ENCODE measurements at places on chromosomes 6 and 20.

DNA sequence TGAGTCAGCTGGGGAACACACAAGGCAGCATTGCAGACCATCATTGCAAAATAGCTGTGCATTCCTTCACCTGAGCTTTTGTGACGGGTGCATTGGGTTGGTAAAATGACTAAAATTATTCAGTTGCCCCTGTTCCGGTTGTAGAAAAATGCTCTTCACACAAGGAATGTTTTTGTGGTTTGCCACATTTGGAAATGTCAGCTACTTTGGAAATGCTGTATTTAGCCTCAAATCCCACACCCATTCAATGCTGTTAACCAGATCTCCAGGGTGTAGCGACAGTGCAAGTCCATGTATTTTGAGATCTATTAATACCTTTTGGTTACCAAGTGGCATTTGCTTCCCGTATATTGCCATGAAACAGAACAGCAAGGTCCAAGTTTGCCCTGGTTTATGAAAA, 201.2 kb downstream of the FOXA2 start:
- DNase-seq: no peak

DNA sequence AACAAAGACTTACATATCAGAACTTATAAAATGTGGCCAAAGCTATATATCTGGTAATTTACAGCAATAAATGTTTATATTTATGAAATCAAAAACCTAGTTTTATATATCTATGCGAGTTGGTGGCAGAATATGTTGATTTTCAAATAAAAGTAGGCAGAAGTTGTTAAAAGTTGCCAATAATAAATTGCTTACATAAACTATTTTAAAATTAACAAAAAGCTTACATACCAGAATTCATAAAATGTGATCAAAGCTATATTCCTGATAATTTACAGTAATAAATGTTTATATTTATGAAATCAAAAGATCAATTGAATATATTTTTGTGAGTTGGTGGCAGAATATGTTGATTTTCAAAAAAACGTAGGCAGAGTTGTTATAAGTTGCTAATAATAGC, 451.8 kb upstream of the KHDRBS2 start:
- DNase-seq: no peak

DNA sequence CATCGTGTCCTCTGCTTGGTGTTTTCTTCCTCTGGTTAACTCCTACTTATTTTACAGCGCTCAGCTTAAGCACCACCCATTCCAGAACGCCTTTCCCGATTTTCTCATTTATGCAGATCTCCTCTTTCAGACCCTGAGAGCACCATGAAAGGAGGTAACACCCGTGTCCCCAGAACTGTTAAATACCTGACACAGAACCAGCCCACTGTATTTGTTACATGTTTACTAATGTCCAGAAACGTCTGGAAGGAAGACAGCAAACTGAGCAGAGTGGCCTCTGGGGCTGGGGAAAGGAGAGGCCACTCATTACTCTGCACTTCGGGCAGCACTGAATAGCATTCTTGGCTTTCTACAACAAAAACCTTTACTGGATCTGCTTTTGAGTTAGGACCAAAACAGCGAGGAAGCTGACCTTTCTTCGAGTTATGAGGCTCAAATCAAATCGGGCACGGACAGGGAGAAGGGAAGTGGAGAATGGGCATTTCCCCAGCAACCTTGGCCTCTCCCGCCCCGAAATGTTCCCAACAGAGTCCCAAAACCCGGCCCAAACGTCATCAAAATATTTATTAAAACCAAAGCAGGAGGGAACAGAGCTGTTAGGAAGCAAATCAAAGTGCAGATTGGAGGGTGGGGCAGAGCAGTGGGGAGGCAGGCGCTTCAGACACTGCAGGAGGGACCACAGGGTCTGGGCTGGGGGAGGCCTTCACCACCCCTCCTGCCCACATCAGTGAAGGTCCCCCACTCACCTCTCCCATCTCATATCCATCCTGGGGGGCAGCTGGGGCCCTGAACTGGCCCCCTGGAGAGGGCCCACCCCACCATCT, 1.1 kb upstream of the NECAB3 start:
- no peak for DNase-seq

DNA sequence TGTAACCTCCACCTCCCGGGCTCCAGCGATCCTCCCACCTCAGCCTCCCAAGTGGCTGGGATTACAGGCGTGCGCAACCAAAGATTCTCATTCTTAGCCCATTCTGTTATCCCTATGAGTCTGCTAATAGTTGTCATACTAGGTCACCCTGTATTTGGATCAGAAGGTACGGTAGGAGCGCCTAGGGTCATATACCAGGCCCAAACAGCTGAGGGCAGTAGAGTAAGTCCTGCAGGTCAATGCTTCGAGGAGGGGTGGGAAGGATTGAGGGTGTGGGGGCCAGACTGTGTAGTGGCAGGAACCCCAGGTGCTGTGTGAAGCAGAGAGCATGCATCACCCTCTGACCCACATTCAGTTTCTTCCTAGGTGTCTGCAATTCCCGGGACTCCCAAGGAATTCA, 22.7 kb upstream of the POU5F1 start:
- no peak for DNase-seq

DNA sequence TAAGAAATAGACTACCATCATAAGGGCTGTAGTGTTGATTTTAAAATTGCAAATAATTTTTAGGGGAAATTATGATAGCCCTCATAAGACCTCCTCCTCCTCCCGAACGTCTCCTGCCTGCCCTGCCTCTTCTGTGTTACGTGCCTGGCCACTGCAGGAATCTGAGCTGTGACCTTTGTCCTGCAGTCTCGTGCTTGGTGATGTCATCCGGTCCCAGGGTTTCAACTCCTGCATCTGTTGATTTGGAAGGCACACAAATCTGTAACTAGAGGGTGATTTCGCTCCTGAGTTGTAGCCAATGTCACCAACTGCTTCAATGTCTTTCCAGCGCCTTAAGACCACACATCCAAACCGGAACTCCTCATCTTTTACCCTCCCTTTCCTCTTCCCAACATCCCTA, 163.2 kb downstream of the AIG1 start:
- DNase-seq: no peak

GRCh38 chr20:58763076-58763475, 70.5 kb downstream of the NPEPL1 start:
- no peak for DNase-seq

DNA sequence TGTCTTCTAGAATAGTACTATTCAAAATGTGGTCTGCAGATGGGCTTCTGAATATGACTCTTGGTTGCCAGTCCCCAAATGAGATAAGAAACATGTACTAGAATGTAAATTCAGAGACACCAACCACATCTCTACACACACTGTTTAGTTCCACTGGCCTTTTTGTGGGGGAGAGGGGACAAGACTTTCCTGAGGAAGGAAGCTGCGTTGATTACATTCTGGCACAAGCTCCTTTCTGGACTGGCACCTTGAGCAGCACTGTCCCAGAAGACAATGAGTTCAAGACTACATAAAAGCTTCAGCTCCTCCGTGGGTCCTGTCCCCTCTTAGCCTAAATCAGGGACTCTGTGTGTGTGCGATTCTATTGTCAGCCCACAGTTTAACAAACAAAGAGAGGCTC, 6.9 kb upstream of the IYD start:
- no peak for DNase-seq

- no peak for DNase-seq
These were observed 89.7 kb upstream of the RNF217 start for GRCh38 chr6:124872361-124873065.

DNA sequence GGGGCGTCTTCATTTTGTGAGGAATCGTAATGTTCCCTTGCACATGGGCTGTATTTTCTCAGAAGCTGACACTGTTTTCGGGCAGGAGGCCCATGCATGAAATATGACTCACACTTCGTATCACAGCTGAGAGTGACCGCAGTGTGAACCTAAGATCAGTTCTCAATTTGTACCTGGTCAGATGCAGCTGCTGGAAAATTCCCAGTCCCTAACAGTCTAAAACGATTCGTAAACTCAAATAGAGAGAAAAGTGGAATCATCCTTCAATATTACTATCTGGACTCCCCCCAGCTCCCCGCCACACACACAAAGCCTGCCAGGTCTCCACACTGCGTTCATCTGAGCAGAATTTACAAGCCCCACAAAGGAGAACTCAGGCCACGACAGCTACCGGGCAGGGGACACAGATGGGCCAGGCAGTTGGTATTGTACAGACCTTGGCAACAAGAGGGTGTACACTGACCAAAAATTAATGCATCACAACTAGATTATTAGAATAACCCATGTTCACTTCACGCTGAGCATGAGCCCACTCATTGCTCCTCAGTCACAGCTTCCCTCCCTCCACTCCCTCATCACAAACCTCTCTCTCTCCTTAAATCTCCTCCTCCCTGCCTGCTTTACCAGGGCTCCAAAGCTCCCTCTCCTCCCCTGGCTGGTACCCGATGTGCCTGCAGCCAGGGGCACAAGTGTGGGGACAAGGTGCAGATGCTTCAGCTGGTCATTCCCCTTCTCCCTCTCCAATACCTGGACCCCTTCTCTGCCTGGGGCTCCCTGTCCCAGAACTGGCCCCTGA, 488.4 kb downstream of the PREX1 start:
- no peak for DNase-seq

- DNase-seq: peak; percentile 62
These were observed 4.1 kb upstream of the ZKSCAN8 start for GRCh38 chr6:28137505-28137981.

DNA sequence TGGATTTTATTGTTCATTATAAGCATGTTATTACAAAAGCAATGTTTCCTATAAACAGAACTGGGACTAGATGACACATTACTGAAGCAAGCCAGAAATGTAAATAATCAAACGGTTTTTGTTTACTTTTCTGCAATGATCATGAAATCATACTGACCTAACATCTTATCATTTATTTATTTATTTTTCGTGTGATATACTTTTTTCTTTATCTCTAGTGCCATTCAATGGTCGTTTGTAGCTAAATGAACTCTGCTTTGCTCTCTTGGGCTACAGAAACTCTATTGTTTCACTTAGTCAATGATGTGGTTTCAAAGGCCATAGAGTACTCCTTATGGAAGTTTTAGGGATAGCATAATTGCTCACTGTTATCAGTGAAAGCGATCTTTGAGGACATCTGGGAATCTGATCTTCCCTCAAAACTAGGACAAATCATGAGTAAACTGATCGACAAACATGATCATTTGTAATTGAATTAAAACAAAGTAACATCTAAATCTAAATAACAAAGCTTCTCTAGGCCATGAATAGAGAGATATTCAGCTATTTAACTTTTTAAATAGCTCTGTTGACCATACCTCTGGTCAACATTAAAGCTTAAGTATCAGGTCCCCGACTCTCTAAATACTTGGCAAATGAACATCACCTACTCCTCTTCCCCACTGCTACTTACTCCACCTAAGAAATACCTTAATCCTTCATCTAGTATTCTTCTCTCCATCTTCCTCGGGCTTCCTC, 933.4 kb downstream of the TFAP2A start:
- no peak for DNase-seq

GRCh38 chr6:18481870-18482269, 94.7 kb downstream of the RNF144B start:
- DNase-seq: no peak

- DNase-seq: no peak
These were observed 322.2 kb downstream of the PLCB1 start for GRCh38 chr20:8454137-8454712.

- no peak for DNase-seq
These were observed 39.3 kb downstream of the TSBP1 start for GRCh38 chr6:32332433-32332832.

GRCh38 chr6:142935553-142936517, 9.1 kb downstream of the HIVEP2 start:
- DNase-seq: peak; percentile 48

- DNase-seq: no peak
These were observed 71.4 kb upstream of the MLN start for GRCh38 chr6:33875141-33875581.

DNA sequence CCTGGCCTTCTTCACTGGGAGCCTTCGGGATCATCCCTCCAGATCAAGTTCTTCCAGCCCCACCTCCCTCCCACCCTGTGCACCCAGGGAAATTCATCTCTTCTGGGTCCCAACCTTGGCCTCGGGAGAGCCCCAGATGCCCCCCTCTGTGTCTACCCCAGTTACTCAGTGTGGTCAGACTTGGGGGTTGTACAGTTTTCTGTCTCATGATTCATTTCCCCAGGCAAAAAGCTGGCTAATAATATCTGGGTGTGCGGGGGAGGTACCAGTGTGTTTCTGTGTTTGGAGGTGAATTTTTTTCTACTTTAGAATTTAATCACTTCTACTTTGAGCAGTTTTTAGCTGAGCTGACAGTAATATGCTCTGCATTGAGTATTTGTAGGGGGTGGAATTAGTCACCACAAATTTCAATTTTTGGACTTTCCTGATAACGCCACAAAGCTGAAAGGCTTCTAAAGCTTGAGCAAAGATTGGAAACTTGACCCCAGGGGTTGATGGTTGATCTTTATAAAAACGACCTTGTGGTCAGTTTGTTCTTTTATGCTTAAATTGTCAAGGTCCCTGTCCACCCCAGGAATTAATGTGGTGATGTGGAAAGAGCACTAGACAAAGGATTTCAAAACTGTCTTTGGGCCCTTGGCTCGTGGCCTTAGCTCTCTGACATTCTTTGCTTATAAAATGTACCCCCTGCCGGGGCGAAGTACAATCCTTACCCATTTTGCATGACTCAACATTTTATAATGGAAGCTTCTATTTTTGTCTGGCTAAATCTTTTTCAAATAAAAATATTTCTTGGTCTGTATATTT, 284.7 kb upstream of the TAB2 start:
- peak; percentile 72 for DNase-seq

DNA sequence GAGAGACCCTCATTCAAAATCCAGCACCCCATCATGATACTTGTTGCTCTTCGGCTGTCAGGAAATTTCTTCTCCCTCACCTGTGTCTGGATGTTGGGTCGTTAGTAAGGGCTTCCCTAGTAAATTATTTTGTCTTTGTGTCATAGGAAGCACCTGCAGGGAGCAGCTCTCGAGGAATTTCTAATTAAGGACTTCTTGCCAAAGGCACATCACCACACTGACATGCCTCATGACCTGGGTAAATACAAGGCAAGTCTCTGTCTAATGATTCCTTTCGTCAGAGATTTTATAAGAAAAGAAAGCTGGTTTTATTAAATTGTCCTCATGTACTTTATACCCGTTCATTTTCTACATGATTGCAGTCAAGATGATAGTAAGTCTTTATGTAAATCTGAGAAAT, at the start of gene NOX3:
NOX3 (minus strand) TSS at position 74 of the 400 bp plus-strand sequence; CDS start at position 35, 39 bp downstream.
- DNase-seq: no peak

GRCh38 chr20:4817230-4817671, 95.5 kb downstream of the PRND start:
- no peak for DNase-seq

DNA sequence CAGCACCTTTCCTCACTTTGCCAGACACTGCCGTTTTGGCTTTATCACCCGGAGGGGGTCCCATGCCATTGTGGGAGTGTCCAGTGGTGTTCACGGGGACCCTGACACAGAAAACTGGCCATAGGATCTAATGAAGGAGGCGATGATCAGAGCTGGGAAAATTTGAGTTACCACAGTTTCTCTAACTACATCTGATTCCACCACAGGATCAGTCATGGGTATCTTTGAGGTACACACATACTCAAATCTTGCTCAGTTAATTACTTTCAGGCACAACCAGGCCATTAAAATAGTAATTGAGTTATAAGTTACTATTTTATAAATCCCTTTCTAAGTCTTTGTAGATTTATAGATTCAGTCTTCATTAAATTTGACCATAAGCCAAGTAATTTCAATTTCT, 215.1 kb downstream of the PRL start:
- no peak for DNase-seq

- no peak for DNase-seq
These were observed 27.2 kb downstream of the SLC16A10 start for GRCh38 chr6:111114482-111114881.
